Lower lobe of right lung (tissue), 2 donors: ENCODE measurements at places on chromosomes 11 and 22.

DNA sequence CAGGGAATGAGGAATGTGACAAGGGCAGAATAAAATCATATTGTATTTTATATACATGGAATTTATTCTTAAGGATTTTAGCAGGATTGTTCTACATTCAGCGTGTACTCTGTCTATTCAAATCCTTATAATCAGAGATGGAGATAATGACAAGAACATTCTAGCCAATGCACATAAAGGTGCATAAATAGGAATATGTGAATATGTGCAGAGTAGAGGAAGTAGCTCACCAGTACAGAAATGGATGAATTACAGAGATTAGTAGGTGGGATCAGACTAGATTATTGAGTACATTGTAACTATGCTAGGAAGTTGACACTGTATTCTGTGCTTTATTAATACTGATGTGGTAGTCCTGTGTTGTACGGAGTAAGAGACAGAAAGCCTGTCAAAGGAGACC is 1308.8 kb downstream of the FAM181B start:
- H3K4me3 ChIP-seq, result no peak overlapping the region
- H3K4me1 ChIP-seq, result no peaks in the 10 kb centered on the region

DNA sequence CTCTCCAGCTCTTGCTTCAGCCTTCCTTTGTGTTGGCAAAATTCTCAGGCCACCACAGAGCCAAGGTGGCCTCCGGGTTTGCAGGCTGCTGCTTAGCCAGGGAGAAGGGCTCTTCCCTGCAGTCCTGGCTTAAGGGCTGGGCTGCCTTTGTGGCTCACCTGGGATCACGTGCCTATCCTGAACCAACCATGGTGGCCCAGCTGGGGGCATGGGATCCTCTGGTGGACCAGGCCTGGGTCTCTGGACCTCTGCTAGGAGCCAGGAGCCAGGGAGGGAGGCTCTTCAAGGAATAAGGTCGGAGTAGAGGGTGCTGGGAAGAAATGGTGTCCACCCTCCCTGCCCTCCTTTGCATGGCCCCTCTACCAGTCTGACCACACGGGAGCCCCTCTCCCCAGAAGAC is 43.9 kb downstream of the CACNA1I start:
- no peaks in the 10 kb centered on the region for H3K36me3 ChIP-seq
- no peak overlapping the region for H3K27ac ChIP-seq
- H3K4me3 ChIP-seq, result no peak overlapping the region
- peaks cover 43% of the 10 kb centered on the region for H3K27me3 ChIP-seq
- no peak for DNase-seq

GRCh38 chr22:28428271-28428670 is 251.4 kb downstream of the TTC28 start:
- no peak for DNase-seq
- no peak overlapping the region for H3K4me3 ChIP-seq
- no peaks in the 10 kb centered on the region for H3K36me3 ChIP-seq
- peaks cover 43% of the 10 kb centered on the region for H3K4me1 ChIP-seq

GRCh38 chr11:15871904-15872626 is 484.3 kb downstream of the SOX6 start:
- H3K4me1 ChIP-seq, result no peaks in the 10 kb centered on the region
- H3K27ac ChIP-seq, result no peak overlapping the region
- H3K27me3 ChIP-seq, result no peaks in the 10 kb centered on the region
- no peak overlapping the region for H3K4me3 ChIP-seq
- no peaks in the 10 kb centered on the region for H3K36me3 ChIP-seq

GRCh38 chr11:109132539-109132938 is 289.5 kb upstream of the C11orf87 start:
- DNase-seq, result no peak
- no peaks in the 10 kb centered on the region for H3K27me3 ChIP-seq
- H3K4me3 ChIP-seq, result no peak overlapping the region
- H3K4me1 ChIP-seq, result no peaks in the 10 kb centered on the region
- no peaks in the 10 kb centered on the region for H3K36me3 ChIP-seq

GRCh38 chr11:44928816-44929215 is 21.9 kb downstream of the TP53I11 start:
- H3K4me1 ChIP-seq, result no peaks in the 10 kb centered on the region
- no peaks in the 10 kb centered on the region for H3K27me3 ChIP-seq
- no peaks in the 10 kb centered on the region for H3K36me3 ChIP-seq
- no peak overlapping the region for H3K4me3 ChIP-seq

DNA sequence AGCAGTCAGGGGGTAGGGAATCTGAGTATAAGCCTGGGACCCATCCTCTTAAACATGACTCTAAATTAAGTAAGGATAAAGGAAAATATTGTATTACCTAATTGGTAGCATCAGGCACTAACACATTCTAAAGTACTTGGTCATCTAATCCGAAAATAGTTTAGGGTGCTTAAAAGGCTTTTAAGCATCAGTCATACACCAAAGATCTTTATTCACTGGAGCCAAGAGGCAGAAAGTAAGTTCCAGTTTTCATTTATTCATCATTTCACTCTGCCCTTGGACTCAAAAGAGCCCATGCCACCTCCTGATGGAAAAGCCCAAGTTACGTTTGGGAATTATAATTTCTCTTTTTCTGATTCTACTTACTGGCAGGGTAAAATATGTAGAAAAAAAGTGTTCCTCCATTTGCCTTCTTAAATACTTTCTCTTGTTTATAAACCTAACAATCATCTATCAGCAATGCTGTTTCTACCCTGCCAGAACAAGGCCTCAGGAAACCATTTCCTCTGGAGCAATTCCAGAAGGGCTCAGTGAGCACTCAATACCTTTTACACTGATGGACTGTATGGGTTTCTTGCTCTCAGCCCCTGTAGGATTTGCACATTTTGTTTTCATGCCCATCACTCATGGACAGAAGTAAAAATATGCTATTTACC is 120.1 kb upstream of the SLC5A12 start:
- H3K27ac ChIP-seq, result peak overlapping the region; percentile 9
- H3K27me3 ChIP-seq, result no peaks in the 10 kb centered on the region
- no peaks in the 10 kb centered on the region for H3K4me1 ChIP-seq

DNA sequence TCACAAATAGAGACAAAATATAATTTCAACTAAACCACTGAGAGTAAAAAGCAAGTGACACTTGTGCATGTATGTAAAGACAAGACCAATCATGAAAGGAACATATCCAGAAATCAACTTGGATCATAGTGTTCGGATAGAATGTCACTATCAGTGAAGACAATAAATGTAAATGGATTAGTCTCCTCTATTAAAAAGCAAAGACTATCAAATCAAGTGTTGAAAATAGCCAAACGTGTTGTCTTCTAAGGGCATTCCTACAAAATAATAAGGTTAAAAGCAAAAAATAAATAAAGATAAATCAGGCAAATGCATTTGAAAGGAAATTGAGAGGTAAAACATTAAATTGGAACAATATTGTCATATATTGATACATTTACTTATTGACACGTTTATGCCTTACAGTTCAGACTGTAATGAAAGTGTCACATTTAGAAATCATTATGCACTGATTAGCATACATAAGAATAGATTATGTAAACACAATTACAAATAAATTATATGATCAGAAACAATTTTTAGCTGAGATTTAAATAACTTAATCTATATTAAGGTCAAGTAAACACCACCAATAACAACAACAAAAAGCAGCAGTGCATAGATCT is 1100.1 kb downstream of the BRD1 start:
- no peak for DNase-seq
- H3K36me3 ChIP-seq, result no peaks in the 10 kb centered on the region
- H3K4me3 ChIP-seq, result no peak overlapping the region
- no peaks in the 10 kb centered on the region for H3K27me3 ChIP-seq
- H3K4me1 ChIP-seq, result no peaks in the 10 kb centered on the region

- H3K36me3 ChIP-seq, result no peaks in the 10 kb centered on the region
- no peak overlapping the region for H3K4me3 ChIP-seq
- H3K27me3 ChIP-seq, result no peaks in the 10 kb centered on the region
- no peak for DNase-seq
- H3K4me1 ChIP-seq, result peaks cover 48% of the 10 kb centered on the region
- no peak overlapping the region for H3K27ac ChIP-seq
These were observed 89.2 kb downstream of the GALNT18 start for GRCh38 chr11:11532574-11532973.

DNA sequence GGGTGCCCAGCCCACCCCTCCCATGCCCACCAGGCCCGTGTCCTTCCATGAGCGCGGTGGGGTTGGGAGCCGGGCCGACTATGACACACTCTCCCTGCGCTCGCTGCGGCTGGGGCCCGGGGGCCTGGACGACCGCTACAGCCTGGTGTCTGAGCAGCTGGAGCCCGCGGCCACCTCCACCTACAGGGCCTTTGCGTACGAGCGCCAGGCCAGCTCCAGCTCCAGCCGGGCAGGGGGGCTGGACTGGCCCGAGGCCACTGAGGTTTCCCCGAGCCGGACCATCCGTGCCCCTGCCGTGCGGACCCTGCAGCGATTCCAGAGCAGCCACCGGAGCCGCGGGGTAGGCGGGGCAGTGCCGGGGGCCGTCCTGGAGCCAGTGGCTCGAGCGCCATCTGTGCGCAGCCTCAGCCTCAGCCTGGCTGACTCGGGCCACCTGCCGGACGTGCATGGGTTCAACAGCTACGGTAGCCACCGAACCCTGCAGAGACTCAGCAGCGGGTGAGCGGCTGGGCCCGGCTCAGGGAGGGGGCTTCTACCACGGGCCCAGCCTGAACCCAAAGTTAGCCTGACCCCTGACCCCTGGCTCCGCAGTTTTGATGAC is 3.0 kb downstream of the PKP3 start:
- peaks cover 24% of the 10 kb centered on the region for H3K4me1 ChIP-seq
- no peaks in the 10 kb centered on the region for H3K27me3 ChIP-seq
- H3K27ac ChIP-seq, result no peak overlapping the region
- H3K36me3 ChIP-seq, result no peaks in the 10 kb centered on the region

DNA sequence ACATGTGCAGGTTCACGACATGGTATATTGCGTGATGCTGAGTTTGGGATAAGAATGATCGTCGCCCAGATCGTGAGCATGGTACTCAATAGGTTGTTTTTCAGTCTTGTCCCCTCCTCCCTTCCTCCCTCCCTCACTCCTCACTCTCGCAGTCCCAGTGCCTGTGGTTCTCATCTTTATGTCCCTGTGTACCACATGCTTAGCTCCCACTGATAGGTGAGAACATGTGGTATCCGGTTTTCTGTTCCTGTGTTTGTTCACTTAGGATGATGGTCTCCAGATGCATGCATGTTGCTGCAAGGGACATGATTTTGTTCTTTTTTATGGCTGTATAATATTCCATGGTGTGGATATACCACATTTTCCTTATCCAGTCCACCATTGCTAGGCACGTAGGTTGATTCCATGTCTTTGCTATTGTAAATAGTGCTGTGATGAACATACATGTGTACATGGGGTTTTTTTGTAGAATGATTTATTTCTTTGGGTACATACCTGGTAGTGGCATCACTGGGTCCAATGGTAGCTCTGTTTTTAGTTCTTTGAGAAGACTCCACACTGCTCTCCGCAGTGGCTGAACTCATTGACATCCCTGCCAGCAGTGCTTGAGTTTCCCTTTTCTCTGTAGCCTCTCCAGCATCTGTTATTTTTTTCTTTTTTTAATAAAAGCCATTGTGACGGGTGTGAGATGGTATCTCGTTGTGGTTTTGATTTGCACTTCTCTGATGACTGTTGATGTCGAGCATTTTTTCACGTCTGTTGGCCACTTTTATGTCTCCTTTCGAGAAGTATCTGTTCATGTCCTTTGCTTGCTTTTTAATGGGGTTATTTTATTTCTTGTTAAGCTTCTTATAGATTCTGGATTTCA is 16.4 kb downstream of the ZBED4 start:
- H3K4me1 ChIP-seq, result no peaks in the 10 kb centered on the region
- no peak overlapping the region for H3K4me3 ChIP-seq

GRCh38 chr11:28938091-28938490 is 829.9 kb downstream of the METTL15 start:
- no peak overlapping the region for H3K4me3 ChIP-seq
- no peak for DNase-seq
- no peaks in the 10 kb centered on the region for H3K27me3 ChIP-seq
- H3K4me1 ChIP-seq, result no peaks in the 10 kb centered on the region

- H3K36me3 ChIP-seq, result peaks cover 94% of the 10 kb centered on the region
- peak; percentile 38 for DNase-seq
- no peaks in the 10 kb centered on the region for H3K27me3 ChIP-seq
- H3K27ac ChIP-seq, result no peak overlapping the region
- H3K4me3 ChIP-seq, result no peak overlapping the region
These were observed 74.2 kb downstream of the MED15 start for GRCh38 chr22:20581503-20582170.

DNA sequence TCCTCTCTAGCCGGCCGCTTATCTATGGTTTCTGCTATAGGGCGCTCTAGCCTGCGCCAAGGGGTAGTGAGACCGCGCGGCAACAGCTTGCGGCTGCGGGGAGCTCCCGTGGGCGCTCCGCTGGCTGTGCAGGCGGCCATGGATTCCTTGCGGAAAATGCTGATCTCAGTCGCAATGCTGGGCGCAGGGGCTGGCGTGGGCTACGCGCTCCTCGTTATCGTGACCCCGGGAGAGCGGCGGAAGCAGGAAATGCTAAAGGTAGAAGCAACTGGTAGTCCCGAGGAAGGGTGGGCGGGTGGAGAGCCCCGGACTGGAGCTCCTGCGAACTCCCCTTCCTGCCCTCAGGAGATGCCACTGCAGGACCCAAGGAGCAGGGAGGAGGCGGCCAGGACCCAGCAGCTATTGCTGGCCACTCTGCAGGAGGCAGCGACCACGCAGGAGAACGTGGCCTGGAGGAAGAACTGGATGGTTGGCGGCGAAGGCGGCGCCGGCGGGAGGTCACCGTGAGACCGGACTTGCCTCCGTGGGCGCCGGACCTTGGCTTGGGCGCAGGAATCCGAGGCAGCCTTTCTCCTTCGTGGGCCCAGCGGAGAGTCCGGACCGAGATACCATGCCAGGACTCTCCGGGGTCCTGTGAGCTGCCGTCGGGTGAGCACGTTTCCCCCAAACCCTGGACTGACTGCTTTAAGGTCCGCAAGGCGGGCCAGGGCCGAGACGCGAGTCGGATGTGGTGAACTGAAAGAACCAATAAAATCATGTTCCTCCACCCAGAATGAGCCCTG is at the start of the genes LBHD1 and UQCC3:
TSS of gene LBHD1 (minus strand) at position 660 of the 782 bp plus-strand sequence. CDS start 2,236 bp downstream, outside the sequence.
TSS of gene UQCC3 (plus strand) at position 66 of the 782 bp plus-strand sequence. CDS start at position 139, 73 bp downstream.
- peak within 1 kb of the TSS; percentile 93 for H3K27ac ChIP-seq
- H3K4me1 ChIP-seq, result peaks cover 45% of the 10 kb centered on the region
- H3K4me3 ChIP-seq, result peak within 1 kb of the TSS; percentile 98
- no peaks in the 10 kb centered on the region for H3K27me3 ChIP-seq
- peaks cover 49% of the 10 kb centered on the region for H3K36me3 ChIP-seq

- H3K27ac ChIP-seq, result no peak overlapping the region
- H3K4me3 ChIP-seq, result no peak overlapping the region
- DNase-seq, result no peak
- H3K36me3 ChIP-seq, result peaks cover 12% of the 10 kb centered on the region
- peaks cover 56% of the 10 kb centered on the region for H3K4me1 ChIP-seq
These were observed 67.5 kb downstream of the C11orf58 start for GRCh38 chr11:16805938-16806337.

DNA sequence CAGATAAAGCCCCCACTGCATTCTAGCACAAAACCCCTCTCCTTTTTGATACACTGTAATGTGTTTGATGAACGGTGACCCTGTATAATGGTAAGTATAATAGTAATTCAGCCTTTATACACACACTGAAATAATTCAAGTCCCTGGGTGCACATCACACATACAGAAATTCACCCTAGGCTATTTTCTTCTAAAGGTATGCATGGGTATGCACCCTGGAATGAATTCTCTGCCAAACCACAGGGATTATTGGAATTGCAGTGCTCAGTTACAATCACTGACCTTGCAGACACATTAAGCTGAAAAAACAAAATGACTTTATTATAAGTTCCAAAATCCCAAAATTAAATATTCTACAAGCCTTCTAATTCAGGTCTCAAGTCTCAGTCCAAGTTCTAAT is 245.9 kb upstream of the FAT3 start:
- H3K27ac ChIP-seq, result no peak overlapping the region
- DNase-seq, result no peak
- no peaks in the 10 kb centered on the region for H3K4me1 ChIP-seq
- H3K36me3 ChIP-seq, result no peaks in the 10 kb centered on the region

- H3K27me3 ChIP-seq, result no peaks in the 10 kb centered on the region
- peaks cover 9% of the 10 kb centered on the region for H3K4me1 ChIP-seq
- H3K4me3 ChIP-seq, result no peak overlapping the region
- H3K27ac ChIP-seq, result peak overlapping the region; percentile 55
These were observed 36.9 kb downstream of the CAT start for GRCh38 chr11:34475656-34476055.
